Activated T-cell treated with anti-CD3 and anti-CD28 coated beads for 1 hour (primary cell): ENCODE measurements at places on chromosomes 1 and 21.

GRCh38 chr21:21200103-21200938, 202.1 kb downstream of the NCAM2 start:
- DNase-seq: no peak

DNA sequence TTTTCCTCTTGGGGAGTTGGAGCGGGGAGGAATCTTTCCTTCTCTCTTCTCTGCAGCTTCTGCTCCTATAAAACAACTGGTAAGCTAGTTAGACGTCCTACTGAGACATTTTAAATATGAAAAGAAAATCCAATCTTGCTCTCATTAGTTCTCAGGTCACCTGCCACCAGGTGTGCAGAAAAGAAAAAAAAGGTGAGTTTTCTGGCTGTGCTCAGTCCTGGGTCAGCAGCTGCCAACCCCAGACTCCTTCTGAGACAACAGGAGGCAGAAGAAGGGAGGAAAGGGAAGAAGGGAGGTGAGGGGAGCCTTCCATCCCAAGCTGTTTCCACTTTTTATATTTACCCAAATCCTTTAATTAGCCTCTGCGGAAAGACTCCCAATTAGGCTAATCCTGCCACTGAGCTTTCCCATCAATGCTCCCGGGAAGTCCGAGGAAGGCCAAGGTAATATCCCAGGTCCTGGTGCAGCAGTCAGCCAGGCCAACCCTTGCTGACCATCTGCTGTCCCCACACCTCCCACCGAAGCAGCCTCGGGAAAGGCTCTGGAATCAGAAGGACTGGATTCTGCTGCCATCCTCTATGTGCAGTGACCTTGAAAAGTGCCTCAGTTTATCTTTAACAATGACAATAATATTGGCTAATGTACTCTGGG, 33.4 kb downstream of the GLIS1 start:
- no peak for DNase-seq

- no peak for DNase-seq
Observed at GRCh38 chr1:222461941-222462340, 86.0 kb downstream of the HHIPL2 start.

GRCh38 chr21:36663033-36663855, 35.7 kb upstream of the SIM2 start:
- no peak for DNase-seq

DNA sequence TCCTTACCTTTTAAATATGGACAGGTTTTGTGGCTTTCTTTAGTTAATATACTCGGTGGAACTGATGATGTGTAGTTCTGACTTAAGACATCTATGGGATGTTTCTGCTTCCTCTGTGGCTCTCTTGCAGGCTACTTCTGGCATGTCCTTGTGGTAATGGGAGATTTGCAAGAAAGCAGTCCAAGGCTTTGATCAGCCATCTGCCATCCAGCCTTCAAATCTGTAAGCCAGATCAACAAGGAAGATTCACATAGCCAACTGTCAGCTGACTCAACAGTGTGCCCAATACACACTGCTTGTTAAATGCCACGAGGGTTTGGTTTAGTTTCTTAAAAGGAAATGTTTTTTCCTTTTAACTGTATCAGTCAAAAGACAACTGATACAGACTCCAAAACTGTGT, 722.2 kb upstream of the CHRM3 start:
- DNase-seq: no peak

- DNase-seq: no peak
Observed at GRCh38 chr1:43776043-43776761, 68.9 kb downstream of the ST3GAL3 start.

DNA sequence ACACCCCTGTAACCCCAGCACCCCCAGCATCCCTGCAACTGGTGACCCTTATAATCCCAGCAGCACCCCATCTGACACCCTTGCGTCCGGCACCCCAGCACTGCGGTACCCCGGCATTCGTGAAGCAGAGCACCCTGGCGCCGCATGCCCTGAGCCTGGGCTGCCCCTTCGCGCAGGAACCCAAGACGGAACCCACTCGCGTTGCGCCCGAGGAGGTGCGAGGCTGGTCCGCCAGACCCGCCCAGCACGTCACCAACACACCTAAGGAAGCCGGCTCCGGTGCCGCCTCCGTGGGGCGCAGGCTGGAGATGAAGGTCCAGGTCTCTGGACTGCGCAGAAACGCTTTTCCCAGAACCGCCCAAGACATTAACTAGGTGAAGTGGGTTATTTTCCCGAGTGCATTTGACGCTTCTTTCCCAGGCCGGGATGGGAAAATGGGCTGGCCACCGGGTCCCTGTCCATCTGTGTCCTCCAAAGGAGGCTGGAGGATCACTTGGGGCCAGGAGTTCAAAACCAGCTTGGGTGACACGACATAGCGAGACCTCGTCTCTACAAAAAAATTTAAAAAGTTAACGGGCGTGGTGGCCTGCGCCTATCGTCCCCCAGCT, 15.9 kb upstream of the RNF187 start:
- no peak for DNase-seq

DNA sequence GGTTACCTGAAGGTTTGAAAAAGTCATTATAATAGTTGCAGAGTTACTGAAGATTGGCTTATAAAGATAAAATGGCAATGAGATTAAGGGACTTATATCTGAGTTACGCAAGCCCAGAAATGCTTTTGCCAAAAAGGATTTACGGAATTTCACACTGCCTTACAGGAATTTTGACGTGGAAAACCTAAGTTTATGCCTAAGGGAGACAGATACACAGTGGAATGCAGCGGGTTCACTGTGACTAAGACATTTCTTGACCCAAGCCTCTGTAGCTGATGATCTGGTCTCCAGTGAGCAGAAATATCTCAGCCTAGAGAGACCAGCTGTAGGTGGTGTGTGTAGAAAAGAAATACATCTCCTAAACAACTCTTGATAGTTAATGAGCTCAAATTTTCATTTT, 10.1 kb upstream of the EXO1 start:
- DNase-seq: no peak

DNA sequence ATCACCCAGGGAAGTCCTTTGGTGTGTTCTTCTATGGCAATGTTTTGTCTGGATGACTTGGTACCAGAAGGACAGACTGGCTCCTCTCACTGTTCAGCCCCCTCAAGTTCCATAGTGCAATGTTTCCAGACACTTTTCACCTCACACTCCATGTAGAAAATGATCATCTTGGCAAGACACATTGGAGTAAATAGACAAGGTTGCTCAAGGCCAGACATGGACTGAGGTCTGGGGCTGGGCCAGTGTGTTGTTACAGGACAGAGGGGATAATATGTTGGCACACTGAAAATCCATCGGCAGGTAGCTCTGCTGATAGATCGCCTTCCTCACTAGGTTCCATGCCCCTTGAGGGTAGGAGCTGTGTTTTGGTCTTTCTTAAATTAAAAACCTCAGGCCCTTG, 51.5 kb downstream of the C1orf21 start:
- no peak for DNase-seq

DNA sequence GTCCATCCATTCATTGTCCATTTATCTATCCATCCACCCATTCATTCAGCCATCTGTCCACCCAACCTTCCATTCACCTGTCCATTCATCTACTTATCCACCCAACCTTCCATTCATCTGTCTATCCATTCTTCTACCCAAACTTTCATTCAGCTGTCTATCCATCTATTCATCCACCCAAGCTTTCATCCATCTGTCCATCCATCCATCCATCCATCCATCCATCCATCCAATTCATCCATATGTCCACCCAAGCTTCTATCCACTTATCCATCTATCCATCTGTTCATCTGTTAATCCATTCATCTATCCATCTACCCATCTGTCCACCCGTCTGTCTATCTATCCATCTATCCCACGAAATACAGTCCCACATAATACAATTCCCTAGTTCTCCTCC, 21.6 kb upstream of the MAN1C1 start:
- DNase-seq: no peak

- DNase-seq: no peak
Observed at GRCh38 chr1:35044431-35044830, 12.7 kb upstream of the ZMYM6 start.

DNA sequence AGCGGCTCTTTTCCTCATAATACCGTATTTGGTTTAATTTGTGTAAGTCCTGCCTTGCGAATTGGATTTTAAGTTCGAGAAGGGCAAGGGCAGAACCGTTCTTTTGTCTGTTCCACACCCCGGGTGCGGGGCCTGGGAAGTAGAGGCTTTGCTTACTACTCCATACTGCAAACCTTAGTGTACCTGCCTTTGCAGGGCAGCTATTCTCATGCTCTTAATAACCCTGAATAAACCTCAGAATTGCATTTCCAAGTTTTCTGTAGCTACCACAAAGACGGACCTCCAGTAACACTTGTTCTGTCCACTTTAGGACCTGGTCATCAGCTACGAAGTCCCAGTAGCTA, 657 bp upstream of the HNRNPU start:
- DNase-seq: peak; percentile 12

GRCh38 chr1:170545476-170545875, 13.5 kb downstream of the GORAB start:
- no peak for DNase-seq

DNA sequence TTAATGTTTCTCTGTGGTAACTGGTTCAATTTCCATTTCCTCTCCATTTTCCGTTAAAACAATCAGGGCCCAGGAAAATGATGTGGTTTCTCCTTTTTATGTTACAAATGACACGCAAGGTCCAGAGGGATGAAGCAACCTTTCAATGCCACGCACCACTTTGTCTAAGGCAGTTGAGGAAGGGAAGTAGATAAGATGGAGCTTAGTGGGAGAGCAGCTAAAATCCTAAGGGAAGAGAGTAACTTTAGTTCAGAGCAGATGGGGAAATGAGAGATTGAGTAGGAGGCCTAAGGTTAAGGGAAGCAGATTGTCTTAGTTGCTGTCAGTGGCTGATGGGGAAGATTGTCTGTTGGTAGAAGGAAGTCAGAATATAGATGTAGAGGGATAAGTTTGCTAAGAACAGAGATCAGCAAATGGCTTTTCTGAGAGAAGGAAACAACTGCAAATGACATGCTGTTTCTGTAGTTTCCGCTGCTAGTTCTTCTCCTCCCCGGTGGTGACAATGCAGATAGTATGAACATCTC, 660 bp downstream of the CD1C start:
- no peak for DNase-seq

DNA sequence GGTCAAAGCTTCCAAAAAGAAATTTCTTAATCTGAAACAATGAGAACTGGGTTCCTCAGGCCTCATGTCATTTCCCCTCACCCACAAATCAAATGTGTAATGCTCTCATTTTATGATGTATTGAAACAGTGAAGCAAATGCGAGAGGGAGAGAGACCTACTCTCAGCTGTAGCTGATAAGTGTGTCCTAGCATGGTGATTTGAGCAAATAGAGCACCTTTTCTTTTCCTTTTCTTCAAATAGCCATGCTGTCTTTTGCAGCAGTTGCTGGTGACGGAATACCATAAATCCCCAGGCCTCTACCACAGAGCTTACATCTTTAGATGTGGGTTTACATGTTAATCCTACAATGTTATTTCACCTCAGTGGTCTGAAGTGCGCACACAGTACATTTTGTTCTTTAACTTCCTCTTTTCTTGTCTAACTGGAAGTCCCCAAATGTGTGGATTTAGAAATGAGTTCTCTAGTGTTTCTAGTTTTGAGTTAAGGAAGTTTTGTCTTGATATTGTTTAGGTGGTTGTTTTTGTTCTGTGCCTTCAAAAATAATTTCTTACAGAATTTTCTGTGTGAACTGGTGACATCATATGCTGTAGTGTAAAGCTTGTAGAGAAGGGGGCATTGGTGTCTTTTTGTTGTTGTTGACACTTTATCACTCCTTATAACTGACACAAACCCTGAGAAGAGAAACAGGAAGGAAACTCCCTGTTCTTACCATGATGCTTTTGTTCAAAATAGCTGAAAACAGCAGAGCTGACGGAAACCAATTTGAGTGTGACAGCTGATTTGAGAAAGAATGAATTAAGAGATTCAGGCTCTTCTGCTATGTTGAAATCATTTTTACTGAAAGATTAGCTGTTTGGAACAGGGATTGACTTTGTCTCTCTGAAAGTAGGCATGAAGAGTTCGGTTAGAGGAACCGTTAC, 12.2 kb downstream of the SMAP2 start:
- DNase-seq: peak; percentile 15

DNA sequence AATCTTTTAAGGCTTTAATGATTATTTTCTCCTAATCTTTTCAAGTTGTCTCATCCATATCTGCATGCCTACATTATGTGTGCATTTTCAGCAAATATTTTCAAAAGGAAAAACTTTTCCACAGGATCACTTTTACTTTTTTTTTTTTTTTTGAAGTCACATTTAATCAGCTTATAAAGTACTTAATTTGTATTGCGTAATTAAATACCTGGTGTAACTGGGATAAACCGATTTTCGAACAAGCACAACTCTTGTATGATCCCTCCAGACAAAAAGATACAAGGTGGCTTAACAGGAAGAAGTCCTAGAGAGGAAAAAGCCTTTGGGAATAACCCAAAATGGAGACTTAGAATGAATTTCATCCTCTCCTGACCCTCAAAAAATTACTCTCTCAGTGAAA, 1.3 kb upstream of the ATP6V1G3 start:
- no peak for DNase-seq

GRCh38 chr21:41682719-41683179, 84.1 kb downstream of the RIPK4 start:
- DNase-seq: no peak

GRCh38 chr1:39745016-39745670, 6.5 kb downstream of the PPIE start:
- no peak for DNase-seq

GRCh38 chr1:54599211-54599823, 24.0 kb downstream of the FAM151A start:
- no peak for DNase-seq

DNA sequence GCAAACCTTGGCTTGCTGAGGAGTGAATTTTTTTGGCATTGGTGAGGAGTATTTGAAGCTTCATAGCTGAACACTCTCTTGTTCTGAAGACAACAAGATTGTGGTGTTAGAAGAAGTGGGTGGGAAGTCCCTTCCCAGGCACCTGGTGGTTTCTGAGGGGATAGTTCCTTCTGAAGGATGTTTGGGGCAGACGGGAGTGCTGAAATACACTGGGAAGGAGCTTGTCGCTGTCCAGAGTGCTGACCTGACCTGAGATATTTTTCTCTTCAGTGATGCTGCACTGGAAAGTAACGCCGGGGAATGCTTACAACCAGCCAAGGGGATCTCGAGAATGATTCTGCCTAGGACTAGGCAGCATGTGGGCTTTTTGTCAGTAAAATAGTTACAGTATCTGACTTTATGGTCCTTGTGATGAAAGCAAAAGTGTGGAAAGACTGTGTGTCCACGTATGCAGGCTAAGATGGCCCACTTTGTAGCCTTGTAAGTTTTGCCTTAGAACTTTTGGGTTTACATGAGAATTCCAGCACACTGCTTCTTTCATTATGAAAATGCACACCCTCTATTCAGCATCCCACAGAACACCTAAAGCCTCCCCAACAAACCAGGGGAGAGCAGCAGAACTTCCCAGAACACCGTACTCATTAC, 33.1 kb upstream of the NFASC start:
- no peak for DNase-seq

GRCh38 chr1:220151454-220151853, 57.5 kb downstream of the IARS2 start:
- DNase-seq: no peak

- no peak for DNase-seq
Observed at GRCh38 chr1:182698971-182699370, 14.6 kb upstream of the RGS8 start.

GRCh38 chr21:37184784-37185593, 82.1 kb downstream of the VPS26C start:
- DNase-seq: no peak

- DNase-seq: no peak
Observed at GRCh38 chr1:158810311-158810710, 20.8 kb upstream of the MNDA start.

- no peak for DNase-seq
Observed at GRCh38 chr21:15732290-15732995, 2.7 kb downstream of the USP25 start.
